ENCODE measurements at places on chromosomes 3 and 15.

DNA sequence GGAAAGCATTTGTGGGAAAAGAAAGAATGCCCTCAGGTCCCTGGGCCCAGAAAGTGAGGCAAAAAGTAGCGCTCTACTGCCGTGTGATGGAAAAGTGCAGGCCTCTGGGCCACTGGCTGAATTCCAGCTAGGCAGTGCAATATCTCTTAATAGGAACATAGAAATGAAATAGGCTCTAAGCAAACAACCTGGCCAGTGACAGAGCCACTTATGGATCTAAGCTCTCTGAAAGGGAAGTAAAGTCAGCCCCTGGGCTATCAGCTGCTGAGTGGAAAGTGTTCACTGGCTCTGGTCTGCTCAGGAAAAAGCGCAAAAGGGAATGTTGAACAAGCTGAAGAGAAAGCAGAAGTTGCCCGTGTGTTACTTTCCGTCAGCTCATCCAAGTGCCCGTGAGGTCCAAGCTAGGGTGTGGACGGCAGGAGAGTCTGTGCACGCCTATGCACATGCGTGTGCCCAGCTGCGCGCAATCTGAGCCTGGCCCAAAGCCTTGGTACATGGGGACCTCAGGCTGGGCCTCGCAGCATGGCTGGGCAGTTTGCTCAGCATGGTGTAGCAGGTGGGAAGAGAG is 74.0 kb upstream of the RAD18 start:
- DNase-seq, result peak; percentile 68

DNA sequence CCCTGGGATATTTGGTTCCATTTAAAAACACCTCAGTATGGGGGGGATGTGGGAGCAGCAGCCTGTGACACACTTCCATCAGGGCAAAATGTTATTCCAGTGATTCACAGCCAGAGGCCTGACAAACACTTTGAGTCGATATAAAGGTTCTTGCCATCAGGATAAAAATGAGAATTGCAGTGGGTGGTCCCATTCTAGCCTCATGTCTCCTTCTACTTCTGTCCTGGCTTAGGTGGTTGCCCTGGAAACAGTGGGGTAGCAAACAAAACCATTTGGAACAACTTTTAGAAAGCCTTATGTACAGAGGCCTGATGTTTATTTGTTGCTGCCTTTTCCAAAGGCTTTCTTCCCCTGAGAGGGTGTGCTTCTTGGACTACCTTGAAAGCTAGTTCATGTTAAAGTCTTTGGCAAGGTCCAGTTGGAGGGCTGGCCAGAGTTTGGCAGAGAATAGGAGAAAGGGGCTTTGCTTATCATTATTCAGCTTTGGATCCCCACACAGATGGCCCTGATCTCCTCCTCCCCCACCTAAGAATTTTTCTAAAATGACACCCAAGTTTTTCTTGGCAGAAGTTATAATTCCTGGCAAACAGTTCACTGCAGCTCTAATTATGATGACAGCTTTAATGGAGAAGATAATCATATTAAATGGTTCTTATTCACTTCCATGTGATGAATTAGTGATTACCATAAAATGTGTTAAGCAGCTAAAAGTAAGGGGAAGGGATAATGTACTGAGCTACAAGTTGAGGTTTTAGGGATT is 84.2 kb upstream of the ZNF280D start:
- no peak for DNase-seq

GRCh38 chr3:128316481-128316891 is 150.2 kb downstream of the DNAJB8 start:
- DNase-seq, result no peak

- no peak for DNase-seq
These were observed 311.9 kb downstream of the PLOD2 start for GRCh38 chr3:145849115-145849514.

GRCh38 chr15:58477170-58477569 is 45.4 kb downstream of the LIPC start:
- DNase-seq, result peak; percentile 34

- no peak for DNase-seq
These were observed 35.2 kb upstream of the SPPL2A start for GRCh38 chr15:50800715-50801114.

DNA sequence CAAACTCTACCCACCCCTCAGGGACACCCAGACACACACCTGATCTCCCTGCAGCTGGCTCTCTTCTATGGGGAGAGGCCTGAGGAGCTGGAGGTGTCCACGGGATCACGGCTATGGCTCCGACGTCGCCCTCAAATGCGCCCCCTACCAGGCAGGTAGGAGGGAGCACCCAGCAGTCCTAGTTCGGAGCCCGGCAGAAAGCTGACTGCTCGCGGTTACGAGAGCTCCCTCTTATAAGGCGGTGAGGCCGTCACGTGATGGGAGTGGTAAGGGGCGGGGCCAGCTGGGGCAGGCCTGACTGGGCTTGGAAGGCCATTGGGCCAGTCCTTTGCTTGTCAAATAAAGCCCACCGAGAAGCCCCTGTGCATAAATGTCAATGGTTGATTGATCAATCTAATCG is at the start of gene PRR20G:
Gene PRR20G (minus strand): TSS at position 207 of the 400 bp plus-strand sequence. CDS start 681 bp downstream, outside the sequence.
- DNase-seq, result no peak

GRCh38 chr3:46104706-46105105 is 77.4 kb upstream of the XCR1 start:
- DNase-seq, result no peak

GRCh38 chr15:69526081-69527061 is 73.8 kb downstream of the RPLP1 start:
- no peak for DNase-seq

DNA sequence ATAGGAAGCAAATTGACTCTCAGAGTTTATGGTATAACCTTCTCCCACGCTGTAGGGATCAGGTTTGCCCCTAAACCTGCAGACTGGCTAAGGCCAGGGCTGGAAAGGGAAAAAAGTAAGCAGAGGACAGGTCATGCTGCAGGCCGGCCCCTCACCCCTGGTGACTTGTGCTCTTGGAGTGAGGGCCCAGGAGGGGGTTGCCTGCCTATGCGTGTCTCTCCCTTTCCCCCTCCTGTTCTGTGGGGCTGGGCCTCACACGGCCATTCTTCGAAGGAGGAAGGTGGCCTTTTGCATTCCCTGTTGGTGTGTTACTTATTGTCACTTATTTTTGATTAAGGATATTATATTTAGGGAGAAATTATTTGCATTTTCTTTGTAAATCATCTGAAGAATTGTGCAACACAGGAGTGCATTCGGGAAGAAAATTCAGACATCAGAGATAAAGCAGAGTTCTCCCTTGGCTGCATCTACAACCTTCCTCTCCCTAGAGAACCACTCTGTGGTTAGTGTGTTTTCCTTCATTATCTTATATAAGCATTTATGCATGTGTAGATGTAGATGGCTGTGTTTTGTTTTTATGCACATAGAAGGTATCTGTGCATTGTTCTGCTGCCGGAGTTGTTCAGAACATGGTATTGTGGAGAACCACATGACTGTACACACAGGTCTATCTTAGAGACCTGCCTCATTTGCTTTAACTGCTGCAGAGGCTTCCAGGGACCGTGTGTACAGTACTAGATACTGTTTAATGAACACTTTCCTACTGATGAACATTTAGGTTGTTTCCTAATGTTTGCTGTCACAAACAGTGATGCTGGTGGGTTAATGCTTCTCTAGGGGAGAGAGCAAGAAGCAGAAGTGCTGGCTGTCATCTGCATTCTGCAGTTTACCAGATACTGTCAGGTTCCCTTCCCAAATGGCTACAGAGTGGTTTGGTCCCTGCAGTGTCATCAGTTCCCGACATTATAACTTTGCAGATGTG is 133.5 kb downstream of the APBA2 start:
- no peak for DNase-seq

DNA sequence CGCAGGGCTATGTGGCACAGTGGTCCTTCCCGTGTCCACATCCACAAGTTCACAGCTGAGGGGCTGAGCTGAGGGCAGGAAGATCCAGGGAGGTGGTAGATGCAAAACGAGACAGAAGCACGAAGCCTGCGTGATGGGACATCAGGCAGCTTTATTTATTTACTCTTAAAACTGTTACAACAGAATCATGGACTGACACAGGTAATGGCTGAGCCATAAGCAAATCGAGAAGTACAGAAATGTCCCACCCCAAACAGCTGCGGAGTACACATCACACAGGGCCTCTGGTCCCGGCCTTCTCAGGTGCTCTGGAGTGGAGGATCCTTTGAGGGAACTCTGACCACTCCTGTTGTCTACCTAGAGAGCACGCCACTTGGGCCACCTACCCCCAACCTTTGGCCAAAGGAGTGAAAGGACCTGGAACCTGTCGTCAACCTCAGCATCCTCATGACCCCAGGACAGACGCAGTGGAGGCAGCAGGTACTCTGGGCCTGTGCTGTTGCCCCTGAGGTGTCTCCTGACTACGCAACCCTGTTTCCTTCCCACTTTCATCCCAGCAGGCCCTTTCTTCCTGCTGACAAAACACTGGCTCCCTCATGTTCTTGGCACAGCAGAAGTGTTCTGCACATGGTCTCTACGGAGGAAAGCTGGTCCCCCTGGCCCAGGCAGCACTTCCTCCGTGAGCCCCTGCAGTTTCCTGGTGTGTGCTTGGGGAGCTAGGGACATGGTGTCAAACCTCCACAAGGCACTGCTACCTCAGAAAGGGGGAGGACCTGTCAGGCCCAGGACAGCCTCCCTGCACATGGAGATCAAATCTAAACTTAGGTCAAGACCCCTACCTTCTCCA is 47.8 kb downstream of the DHX30 start:
- no peak for DNase-seq

- DNase-seq, result peak; percentile 10
These were observed 2.4 kb downstream of the MB21D2 start for GRCh38 chr3:192915304-192915703.

DNA sequence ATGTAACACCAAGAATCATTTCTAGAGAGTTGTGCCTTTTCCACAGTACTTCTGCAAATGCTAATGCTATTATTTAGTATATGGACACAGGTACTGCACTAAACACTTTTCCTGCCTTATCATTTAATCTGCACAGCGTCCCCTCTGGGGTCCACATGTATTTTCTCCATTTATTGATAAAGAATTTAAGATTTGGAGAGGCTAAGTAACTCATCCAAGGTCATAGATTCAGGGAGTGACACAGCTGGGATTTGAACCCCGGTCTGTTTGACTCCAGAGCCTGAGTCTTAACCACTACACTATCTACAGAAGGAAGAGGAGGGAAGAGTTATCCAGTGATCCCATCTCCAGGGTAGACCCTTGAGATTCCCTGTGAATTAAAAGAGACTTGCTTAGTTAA is 24.9 kb upstream of the TPRG1 start:
- no peak for DNase-seq

DNA sequence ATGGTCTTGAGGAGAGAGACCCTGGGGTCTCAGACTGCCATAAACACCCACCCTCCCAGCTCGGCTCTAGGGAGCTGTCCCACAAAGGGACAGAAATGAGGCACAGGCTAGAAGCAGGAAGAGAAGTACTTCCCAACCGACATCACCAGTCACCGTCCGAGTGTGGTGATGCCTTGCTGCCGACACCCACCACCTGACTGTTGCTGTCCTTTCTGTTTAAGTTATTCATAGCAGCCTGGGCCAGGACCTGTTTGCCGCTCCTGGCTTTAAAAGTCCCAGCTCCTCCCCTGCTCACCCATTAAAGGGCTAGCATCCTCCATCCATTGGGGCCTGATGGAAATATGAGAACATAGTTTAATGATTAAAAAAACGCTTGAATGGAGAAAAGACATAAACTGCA is 13.2 kb upstream of the SPG11 start:
- DNase-seq, result peak; percentile 48

DNA sequence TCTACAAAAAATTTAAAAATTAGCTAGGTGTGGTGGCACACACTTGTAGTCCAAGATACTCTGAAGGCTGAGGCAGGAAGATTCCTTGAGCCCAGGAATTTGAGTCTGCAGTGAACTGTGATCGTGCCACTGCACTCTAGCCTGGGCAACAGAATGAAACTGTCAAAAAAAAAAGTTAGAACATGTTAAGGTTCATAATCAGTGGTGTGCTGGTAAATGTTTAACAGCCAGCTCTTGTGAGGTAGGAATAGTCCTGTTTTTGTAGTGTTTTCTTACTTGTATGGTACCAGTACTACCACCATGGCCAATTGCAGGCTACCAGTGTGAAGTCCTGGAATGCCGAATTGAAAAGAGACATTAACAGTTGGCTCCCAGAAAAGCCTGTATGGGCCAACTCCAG is 50.7 kb downstream of the ATG7 start:
- DNase-seq, result no peak

GRCh38 chr15:93505506-93505905 is 416.5 kb upstream of the RGMA start:
- no peak for DNase-seq

DNA sequence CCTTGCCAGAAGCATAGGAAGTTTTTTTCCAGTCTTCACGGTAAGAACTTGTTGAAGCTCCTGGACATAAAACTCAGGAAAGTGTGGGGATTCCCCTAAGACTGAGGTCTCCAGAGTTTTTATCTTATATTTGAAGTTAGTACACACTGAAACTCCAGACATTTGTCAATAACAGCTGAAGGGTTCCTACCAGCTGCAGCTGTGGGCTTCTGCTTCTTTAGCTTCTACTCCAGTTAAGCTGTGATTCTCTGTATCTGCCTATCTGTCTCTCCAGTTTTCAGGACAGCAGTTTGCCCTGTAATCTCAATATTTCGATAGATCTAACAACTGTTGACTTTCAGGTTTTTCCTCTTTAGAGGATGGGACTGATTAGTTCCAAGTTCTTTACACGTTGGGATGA is 966.0 kb upstream of the SEMA6D start:
- DNase-seq, result no peak

GRCh38 chr15:32132859-32133258 is 102.5 kb downstream of the CHRNA7 start:
- no peak for DNase-seq

- peak; percentile 87 for DNase-seq
These were observed 34.7 kb upstream of the NDUFB4 start for GRCh38 chr3:120561251-120562045.

DNA sequence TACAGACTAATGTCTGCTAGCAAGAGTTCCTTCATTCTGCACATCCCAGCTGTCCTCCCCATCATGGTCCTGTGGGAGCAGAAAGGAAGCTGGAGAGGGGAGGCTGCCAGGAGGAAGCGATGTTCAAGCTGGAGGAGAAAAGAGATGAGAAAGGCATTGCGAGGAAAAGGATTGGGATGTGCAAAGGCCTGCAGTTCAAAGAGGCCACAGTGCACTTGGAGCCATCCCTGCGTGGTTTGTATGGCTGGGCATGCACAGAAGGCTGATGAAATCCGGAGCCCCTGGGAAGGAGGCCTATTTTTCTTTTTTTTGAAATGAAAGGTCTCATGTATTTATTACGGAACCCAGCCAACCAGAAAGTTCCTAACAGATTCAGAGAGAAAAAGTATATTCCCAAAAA is 22.8 kb downstream of the AMOTL2 start:
- no peak for DNase-seq

DNA sequence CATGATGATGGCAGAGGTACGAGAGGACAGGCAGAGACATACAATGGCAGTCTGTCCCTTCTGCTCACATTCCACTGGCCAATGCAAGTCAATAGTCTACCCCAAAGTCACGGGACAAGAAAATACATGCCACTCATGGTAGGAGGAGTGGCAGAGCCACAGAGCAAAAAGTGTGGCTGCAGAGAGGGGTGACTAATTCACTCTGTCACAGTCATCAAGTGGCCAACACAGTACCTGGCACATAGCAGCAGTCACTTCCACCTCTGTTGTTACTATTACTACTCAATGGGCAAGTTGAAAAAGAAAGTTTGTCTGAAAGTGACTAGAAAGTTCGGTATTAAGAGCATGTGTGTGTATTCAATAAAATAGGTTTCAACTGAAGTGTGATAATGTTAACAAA is 91.4 kb downstream of the SMAD3 start:
- DNase-seq, result no peak

- no peak for DNase-seq
These were observed 185.1 kb upstream of the GALNT15 start for GRCh38 chr3:15989419-15989818.
